ENCODE measurements at places on chromosomes 7 and 10.
A peak's percentile ranks its signal among the peaks of the same experiment; 100 is the strongest.

DNA sequence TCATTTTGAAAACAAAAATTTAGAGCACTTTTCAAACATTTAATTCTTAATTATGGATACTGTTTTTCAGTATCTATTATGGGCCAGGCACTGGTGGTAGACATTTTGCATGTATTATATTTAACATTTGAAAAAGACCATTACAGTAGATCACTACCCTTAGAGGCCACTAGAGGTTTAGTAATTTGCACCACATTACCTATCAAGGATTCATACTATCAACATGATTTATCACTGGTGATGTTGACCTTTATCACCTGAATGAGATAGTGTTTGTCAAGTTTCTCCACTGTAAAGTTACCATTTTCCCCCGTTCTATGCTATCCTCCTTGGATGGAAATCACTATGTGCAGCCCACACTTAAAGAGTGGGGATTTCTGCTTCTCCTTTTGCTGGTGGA lies 4.4 kb upstream of the SNX13 start:
- DNase-seq: no peak

- no peak for DNase-seq
Observed at GRCh38 chr10:3654496-3654895, 130.5 kb downstream of the KLF6 start.

GRCh38 chr7:12572941-12573575 lies 2.5 kb downstream of the SCIN start:
- DNase-seq: no peak

GRCh38 chr7:131197920-131198615 lies 129.6 kb upstream of the MKLN1 start:
- DNase-seq: no peak

DNA sequence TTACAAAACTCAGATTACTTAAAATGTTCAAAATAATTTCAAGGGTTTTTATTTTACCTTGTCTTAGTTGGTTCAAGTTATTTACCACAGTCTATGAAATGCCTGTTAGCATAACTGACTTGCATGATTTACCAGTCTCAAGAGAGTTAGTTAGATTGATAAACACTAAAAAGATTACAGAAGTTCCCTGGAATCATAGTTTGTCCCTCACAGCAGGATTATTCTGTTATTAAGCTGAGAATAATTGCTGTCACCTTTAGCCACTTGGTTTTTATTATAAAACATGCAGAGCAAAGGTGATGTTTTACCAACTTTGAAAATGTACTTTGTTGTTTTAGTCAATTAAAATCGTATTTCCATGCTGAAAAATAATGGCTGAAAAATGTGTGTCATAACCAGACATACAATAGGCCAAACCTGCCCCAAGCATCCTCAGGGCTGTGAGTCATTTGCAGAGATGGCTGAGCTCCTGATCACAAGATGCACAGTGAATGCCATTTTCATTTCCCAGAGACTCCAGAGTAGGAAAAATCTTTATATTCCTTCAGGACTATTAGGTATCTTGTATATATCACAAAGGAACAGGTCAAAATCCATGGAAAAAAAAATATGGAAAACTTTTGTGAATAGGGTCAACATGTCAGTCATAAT lies 87.8 kb upstream of the DKK1 start:
- no peak for DNase-seq

DNA sequence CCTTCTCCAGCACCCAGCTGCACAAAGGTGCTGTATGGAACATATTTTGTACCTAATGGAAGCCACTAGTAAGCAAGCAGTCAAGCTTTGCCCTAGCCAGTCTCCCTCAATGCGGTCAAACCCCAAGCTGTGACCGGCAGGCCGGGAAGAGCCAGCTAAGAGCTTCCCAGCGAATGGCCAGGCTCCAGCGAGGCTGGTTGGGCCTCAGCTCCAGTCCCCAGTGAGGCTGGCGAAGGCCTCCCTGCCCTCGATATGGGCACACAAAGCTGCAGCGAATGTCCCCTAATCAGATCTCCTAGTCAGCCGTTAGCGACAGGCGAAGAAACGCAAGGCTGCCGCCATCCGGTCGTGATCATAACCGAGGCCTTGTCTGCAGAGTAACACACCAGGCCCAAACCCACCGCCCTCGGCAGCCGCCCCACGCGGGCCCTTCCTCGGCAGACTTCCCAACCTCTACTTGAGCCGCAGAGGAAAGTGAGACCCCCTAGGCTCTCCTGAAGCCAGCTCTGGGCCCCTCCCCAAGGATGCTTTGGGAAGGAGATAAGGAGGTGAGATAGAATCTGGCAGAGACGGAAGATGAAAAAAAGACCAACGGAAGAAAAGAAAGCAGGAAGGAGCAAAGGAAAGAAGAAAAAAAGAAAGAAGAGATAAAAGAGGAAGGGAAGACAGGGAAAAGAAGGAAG lies 3.1 kb upstream of the HOXA9 start:
- DNase-seq: peak; percentile 90

DNA sequence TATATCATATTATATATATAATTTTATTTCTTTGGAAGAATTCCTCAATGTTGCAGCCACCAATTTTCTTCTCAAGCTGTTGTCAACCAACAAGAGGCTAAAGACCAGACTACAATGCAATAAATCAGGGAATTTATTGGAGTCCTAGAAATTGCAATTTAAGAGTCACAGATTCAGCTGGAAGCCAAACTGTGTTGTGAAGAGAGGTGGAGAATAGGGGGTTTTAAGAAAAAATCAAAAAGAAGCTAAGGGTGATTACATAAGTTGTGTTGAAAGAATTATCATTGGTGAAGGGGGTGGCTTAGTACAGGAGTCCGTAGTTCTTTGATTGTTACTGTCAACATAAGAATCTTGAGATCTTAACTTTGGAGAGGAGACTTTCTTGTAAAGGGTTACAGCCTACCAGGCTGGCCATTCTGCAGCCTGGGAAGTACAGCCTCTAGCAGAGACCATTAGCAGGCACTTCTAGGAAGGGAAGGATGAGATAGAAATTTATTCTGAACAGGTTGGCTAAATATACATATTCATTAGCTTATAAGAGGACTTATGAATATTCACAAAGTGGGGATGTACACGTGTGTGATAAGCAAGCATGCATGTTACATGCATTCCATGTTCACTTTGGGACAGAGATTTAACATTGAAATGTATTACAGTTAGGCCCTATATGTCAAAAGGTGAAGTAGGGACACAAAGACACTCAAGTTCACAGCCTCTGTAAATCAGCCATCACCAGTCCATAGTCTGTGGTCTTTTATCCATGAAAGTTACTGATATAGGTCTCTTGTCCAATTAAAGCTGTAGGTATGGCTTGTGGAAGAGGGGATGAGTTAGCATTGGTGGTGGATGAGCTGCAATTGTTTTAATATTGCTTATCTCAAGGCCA lies 8.3 kb upstream of the TMEM168 start:
- DNase-seq: no peak

GRCh38 chr10:24680647-24681524 lies 42.8 kb downstream of the ARHGAP21 start:
- DNase-seq: no peak
